ENCODE measurements at places on chromosomes 4 and X.

GRCh38 chr4:118905566-118905965, 16.9 kb downstream of the SYNPO2 start:
- DNase-seq, result no peak

DNA sequence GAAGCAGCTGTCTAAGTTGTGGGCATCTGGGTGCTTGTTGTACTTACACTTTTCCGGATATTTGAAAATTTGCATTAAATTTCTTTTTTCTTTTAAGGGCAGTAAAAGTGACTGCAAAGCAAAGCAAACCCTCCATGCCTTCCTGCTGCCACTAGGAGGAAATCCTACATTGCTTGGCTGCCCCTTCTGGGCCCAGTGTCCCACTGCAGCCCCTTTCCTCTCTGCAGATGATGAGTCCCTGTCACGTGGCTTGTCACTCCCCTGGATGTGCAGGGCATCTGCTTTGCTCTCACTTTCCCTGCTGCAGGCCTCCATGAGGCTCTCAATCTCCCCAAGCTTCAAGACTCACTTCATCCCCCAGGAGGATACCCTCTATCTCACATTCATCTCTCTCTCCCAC, 12.7 kb downstream of the TSR2 start:
- no peak for DNase-seq

DNA sequence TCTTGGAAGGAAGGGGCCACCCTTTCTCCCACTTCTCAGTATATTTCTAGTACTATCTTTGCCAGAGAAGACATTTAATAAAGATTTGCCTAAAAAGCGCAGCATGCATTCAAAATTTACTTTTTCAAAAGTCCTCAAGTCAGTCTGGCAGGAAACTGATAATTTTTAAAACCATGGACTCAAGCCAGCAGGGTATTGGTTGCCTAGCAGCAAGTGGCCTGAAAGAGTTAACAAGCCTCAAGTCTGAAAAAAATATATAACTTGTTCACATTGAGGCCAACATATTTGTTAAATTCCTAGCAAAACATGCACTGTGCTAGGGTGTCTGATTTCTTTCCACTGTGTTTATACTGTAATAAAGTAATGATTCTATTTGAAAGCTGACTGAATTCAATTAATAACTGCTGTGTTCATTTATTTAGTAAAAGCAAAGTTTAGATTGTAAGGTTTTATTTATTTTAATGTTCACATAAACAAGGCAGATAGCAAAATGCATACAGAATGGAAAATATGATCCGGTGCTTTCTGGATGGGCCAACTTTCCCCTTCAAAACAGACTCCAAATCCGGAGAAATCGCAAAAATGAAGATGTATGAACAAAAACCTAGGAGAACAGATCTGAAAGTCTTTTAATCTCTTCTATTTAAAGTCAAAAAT, 218.5 kb upstream of the FGF13 start:
- no peak for DNase-seq

DNA sequence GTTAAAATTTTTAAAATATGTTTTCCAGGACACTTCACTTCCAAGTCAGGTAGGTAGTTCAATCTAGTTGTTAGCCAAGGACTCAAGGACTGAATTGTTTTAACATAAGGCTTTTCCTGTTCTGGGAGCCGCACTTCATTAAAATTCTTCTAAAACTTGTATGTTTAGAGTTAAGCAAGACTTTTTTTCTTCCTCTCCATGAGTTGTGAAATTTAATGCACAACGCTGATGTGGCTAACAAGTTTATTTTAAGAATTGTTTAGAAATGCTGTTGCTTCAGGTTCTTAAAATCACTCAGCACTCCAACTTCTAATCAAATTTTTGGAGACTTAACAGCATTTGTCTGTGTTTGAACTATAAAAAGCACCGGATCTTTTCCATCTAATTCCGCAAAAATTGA, 49.7 kb downstream of the XIAP start:
- no peak for DNase-seq

DNA sequence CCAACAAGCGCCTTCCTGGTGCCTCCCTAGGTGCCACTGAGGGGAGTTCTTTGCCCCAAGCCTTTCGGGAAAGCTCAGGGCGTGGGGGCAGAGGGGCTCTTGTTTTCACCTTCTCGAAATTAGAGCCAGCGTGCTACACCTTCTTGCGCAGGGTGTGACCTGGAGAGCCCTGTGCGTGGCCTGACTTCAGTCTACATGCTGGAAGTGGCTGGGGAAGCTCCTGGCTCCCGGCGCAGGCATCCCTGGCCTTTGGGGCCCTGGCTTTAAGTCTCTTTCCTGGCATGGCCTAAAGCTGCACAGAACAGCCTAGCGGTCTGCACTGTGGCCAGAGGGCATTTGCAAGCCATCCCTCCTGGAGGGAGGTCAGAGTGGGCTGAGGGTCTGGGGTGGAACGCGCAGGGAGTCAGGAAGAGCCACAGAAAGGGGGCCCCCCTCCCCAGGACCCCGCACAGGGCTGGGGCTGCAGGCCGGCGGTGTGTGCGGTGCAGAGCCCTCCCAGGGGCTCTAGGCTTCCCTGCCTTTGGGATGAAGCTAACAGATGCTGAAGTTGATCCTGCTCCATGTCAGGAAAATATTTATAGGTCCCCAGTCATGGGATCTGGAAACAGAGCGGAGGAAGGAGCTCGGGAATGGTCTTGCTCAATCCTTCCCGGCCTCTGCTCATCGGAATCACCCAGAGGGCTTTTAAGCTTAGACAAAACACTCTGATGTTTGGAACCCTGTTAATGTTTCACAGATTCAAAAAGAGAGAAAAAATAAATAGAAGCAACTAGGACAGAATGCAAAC, 781 bp upstream of the SPON2 start:
- DNase-seq, result no peak

DNA sequence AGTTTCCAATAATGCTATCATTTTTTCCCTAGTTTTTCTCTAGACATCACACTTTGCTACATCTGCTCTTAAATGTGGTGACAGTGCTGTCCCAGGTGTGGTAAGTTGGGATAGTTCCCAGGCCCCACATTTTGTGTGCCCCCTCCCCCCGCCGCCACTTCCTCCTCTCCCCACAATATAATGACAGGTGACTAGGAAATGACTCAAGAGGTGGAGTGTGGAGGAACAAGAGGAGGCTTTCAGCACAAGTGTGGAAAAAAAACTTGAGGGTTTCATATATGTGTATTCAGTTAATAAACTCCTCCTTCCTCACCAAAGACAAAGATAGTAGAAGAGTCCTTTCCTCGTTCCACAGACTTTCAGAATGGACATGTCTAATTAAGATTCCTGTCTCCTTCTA, 18.3 kb upstream of the IL21 start:
- no peak for DNase-seq

DNA sequence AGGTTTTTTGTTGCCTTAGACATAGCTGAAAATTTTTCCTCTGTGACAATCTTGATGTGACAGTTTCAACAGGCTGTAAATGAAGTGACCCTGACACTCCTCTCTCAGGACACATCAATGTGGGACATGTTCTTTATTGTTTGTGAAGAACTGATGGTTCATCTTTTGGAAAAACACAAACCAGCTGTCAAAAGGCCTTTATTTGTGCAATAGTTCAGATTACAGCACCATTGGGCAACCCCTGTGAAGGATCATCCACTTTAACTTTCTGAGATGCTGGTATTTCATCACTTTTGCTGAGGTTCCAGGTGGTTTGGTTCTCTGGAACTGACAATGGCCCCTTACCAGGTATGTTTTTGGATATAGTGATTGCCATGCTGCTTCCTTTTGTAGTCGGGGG, 40.3 kb downstream of the OSTC start:
- DNase-seq, result no peak

Data from occipital lobe (tissue), 3 donors.